Mucosa of descending colon (tissue), 3 donors: ENCODE measurements at places on chromosomes 7 and 10. TPM values are rescaled to one million over a fixed set of nuclear protein-coding genes. Genes with fewer than 3 reads are reported as not detected.

Gene RBM20
- 0.46 TPM for total RNA-seq

Gene MLXIPL
- 15.1 TPM for total RNA-seq

Gene PRSS37
- total RNA-seq: not detected

Gene RTKN2
- 4.3 TPM for total RNA-seq

Gene ANKRD30A
- not detected for total RNA-seq

GRCh38 chr10:131896403-131896802 lies 4.4 kb upstream of the PPP2R2D start:
- DNase-seq: no peak

DNA sequence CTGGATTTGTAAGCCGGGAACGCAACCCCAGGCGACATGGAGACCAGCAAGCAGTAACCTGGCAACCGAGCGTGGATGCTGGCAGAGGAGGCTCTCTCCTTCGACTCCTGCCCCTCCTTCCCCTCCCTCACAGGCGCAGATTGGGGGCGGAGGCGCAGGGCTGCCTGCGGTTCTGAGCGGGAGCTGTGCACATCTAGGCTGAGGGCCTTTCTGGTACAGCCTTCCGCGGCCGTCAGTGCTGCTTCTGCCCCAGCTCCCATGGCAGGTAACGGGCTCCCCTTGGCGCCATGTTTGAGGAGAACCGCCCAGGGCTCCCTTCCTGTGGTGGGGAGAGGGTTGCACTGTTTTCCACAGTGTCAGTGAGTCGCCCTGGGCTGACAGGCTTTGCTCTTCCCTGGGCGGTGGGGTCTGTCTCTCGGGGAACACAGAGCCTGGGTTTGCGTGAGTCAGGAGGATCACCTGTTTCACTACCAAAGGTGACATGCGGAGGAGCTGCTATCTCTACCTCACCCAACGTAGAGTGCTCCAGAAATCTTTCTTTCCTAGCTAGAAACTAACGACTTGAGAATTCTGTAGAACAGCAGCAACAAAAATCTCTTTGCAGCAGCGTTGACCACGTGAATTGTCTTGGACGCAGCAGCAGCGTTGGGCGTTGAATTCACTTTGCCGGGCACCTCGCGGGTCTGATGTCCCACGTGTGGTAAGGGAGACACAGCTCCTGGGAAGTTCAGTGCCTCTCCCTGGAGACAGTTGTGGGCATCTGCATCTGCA lies 154.8 kb upstream of the COBL start:
- no peak for DNase-seq

DNA sequence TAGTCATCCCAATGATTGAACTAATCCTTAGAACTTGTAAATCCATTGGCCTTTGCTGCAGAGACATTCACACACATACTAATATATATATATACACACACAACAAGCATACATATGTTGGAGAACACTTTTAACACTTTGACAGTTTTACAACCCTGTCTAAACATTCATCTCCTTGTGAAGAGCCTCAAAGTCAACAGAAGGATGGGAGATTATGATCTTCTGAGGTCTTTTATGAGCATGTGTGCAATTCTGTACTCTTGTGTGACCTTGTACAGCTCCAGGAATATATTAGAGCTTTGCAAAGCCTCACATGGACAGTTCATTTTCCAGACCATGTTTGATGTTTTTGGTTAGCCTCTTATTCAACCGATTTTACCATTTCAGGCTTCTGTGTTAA lies 589.0 kb downstream of the NXPH1 start:
- DNase-seq: no peak

- no peak for DNase-seq
Measured at GRCh38 chr10:70283445-70284399, at the start of gene NPFFR1. Gene NPFFR1, minus strand, starts transcription at chr10:70284004. Its CDS starts 328 bp downstream, at chr10:70283676.

- no peak for DNase-seq
Measured at GRCh38 chr7:72493850-72494661, 81.9 kb upstream of the CALN1 start.

DNA sequence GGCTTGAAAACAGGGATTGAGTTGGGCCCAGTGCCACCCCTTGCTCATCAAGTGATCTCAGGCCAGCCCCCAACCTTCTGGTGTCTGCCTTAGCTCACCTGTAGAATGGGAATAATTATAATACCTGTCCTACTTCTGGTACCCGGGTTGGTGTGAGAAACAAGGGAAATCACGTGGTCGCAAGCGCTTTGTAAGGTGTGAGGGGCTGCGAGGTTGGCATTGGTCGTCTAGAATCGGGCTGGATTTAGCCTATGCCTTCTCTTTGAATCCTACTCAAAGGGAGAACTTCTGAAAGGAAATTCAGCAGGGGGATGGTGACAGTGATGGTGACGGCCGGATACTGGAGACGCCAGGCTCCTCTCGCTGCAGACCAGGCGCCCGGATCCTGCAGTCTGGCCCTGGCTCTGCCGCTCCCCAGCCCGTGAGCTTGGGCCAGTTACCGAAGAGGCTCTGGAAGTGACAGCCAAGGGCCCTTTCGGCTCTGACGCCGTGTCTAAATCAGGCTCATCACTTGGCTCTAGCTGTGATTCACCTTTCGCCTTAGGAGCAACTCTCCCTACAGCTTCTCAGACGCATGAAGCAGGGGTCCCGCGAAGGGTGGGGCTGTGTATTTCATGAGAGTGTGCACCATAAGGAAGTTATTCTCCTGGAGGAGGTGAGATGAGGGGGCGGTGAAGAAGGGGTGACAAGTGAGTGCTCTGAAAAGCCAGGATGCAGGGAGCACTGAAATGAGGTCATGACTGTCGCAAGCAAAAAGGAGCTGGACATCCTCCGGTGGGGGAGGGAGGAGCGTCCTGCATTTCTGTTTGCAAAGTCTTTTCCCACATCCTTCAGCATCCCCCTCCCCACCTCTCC lies 4.0 kb upstream of the CREB5 start:
- peak; percentile 24 for DNase-seq

DNA sequence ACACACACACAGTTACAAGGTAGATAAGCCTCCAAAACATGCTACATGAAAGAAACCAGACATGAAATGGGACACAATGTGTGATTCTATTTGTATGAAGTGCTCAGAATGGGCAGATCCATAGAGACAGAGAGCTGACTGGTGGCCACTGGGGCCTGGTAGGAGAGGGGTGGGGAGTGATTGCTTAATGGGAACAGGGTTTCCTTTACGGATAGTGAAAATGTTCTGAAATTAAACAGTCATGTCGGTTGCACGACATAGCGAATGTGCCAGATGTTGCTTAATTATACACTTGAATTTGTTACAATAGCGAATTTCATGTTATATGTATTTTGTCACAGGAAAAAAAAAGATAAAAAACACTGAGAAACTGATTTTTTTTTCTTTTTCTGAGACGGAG lies 122.3 kb downstream of the SPDYE5 start:
- no peak for DNase-seq

GRCh38 chr7:106054156-106054910 lies 57.8 kb downstream of the SYPL1 start:
- DNase-seq: no peak

DNA sequence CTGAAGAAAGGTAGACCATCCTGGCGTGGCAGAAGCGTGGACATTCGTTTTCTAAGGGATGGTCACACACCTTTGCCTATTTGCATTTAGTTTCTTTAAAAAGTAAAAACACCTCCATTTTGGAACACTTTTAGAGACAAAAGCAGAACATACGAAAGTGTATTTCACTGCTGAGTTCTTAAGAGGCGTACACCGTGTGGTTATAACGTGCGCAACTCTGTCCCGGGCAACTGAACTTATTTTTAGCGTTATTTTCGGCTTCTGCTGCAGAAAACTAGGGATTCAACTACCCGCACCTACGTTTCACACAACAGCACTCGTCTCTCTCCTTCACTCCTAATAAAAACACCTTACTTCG lies 557 bp upstream of the LSM8 start:
- DNase-seq: no peak

DNA sequence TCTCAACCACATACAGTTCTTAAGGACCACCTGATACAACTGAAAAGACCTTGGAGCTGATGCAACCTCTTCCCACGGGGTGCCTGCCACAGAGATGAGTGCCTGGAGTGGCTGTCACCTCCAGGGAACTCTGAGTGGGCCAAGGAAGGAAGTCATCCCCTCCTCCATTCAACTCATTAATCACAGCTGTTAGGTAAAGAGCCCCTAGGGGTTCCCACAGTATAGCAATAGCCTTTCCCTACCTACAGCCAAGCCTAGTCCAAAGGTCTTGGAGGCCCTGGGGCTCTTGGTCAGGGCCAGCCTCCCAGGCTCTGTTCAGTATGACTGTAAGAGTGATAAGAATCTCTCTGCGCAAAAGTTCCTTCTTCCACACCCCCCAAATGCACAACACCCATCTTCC lies 70.4 kb upstream of the NFE2L3 start:
- DNase-seq: no peak

DNA sequence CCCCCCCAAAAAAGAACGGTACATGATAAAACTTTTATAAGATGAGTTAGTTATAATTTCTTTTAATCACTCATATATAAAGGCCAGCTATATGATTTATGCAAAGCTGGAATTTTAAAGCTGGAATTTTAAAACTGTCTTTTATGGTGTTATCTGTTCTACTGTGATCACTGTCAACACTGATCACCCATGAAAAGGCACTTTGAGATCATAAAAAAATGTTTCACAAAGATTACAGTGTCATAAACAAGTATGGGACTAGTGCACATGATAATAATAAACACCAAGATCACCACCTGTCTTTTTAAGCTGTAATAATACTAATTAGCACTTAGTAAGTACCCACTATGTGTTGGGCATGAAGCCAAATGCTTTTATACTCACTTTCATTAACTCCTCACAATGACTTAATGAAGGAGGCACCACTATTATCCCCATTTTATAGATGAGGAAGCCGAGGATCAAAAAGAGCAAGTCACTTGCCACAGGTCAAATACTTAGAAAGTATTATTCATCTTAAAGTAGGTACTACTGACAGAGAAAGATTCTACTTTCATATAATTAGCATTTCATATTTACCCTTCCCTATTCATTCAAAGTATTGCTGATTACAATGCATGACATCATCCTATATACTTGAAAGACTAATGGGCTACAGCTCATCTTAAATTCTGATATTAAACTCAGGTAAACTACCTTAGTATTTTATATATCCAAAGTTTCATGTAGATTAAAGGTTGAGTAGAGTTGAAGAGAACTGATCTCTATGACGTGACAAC lies 8.3 kb upstream of the RHOBTB1 start:
- DNase-seq: no peak

DNA sequence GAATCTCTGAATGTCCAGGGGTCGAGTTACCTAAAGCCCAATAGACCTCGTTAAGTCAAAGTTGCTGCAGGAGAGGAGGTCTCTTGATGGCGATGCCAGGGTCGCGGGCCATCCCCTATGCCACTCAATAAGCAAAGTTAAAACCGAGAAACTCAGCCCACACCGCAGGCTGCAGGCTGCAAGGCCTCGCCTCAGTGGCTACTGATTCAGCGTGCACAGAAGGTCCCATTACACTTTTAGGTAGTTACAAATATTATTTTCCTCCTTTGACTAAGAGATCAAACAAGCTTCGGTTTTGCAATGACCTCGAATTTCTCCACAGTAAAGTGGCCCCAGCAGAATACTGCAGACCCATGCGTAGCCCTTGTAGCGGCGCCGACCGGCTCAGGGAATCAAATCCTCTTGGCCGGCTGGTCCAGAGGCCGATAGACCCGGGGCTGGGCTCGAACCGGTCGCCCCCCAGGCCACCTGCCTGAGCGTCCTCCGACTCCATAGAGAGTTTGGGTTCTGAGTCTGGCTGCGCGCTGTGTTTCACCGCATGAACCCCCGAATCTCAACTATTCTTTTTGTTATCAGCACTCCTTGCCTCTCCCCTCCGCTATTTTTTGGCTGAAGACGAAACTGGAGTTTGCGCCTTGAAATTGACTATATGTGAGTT lies 2.3 kb downstream of the C1QL3 start:
- DNase-seq: no peak

DNA sequence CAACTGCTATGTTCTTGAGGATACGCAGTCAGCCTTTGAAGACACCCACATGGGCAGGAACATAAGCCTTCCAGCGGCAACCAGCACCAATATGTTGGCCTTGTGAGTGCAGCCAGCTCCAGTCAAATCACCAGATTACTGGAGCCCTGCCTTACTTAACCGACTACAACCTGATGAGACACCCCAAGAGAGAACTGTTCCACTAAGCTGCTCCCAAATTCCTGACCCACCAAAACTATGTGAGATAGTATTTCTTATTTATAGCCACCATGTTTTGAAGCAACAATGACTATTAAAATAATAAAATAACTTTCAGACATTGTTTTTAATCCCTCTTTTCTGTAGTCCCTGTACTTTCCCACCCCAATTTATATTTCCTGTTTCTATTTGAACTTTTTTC lies 179.6 kb downstream of the ADK start:
- no peak for DNase-seq

GRCh38 chr10:27661514-27662286 lies 83.9 kb downstream of the MKX start:
- DNase-seq: no peak

DNA sequence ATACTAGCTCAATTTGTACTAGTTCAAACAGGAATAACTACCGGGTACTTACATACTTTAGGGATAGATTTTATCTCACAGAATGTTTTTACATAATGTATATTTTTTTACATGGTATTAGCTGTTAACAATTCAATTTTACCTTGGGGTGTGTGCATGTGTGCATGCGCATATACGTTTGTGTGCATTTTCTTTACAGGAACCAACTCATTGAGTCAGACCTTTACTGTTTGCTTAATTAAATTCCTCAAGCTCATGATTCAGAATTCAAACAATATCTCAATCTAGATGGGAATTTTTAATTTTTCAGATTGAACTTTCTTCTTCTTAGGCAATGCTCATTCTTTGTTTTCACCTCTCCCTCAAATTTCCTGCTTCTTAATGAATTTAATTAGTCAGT lies 24.7 kb upstream of the WASL start:
- no peak for DNase-seq

- no peak for DNase-seq
Measured at GRCh38 chr10:4069491-4069890, 284.5 kb upstream of the KLF6 start.

GRCh38 chr10:64690194-64690593 lies 1169.0 kb downstream of the REEP3 start:
- no peak for DNase-seq

GRCh38 chr7:347644-348479 lies 57.9 kb downstream of the FOXL3 start:
- DNase-seq: no peak

- DNase-seq: no peak
Measured at GRCh38 chr10:22657566-22658225, 56.7 kb downstream of the PIP4K2A start.

DNA sequence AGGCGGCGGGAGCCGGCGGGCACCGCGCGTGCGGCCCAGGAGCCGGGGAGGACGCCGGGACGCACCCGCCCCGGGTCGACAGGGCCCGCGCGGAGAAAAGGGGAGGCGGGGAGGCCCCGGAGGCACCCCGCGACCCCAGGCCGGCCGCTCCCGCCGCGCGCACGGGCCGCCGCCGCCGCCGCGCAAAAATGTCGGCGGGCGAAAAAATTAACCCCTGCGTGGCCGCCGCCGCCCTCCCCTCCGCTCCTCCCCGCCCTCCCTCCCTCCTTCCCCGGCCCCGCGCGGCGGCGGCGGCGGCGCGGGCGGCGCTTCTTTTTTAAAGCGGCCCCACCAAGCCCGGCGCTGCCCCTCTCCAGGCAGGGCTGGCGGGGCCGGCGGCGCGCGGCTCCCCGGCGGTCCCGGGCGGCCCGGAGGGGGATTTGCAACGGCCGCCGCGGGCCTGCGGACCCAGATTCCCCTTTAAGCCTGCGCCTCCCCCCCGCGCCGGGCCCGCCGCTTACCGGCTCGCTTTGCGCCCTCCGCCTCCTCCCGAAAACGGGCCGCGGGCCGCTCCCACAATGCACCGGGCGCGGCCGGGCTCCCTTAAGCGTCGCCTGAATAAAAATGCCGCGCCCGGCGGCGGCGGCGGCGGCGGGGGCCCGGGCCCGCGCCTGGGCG lies 465 bp downstream of the SEPHS1 start:
- peak; percentile 89 for DNase-seq
